ENCODE measurements at places on chromosomes 13 and 19.

DNA sequence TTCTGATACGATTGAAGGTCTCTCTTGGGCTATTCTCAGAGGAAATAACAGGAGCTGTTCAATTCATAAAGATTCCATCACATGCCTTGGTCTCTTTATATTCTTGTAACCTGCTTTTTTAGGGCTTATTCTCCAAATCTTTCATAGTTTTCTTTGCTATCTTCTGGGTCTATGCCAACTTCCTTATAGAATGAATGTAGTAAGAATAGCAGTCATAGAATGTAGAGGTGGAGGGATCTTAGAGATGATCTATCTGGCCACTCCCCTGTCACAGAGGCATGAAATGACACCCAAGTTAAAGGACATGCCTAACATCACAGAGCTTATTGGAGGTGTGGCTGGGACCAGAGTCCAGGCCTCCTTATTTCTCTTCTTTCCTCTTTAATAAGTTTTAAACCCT is 13.2 kb downstream of the LCP1 start:
- no peak for DNase-seq

- no peak for DNase-seq
Observed at GRCh38 chr19:40813182-40813581, 14.2 kb downstream of the EGLN2 start.

DNA sequence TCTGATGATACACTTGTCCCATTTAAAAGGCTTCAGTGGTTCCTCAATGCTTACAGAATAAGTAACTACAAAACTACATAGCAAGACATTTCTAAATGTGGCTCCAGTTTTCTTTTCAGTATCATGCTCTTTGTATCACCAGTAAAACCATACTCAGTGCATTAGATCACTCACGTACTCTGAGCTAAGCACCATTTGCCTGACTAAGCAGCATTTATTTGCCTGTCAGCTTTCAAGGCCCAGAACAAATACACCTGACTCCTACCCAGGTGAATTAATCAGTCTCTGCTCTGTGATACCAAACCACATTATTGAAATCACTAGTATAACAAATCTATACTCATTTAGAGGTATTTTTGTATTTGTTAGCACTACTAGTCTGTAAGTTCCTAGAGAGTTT is 47.4 kb upstream of the PCDH20 start:
- peak; percentile 1 for DNase-seq

GRCh38 chr19:47649588-47649987 is 40.7 kb downstream of the BICRA start:
- DNase-seq: no peak

GRCh38 chr13:63393112-63393511 is 1977.5 kb upstream of the PCDH20 start:
- DNase-seq: no peak
